Activated CD4-positive, alpha-beta T cell treated with anti-CD3 and anti-CD28 coated beads, Interleukin-2, amount 50 U/mL, for 48 hours (primary cell): ENCODE measurements at places on chromosomes 7 and 10.

DNA sequence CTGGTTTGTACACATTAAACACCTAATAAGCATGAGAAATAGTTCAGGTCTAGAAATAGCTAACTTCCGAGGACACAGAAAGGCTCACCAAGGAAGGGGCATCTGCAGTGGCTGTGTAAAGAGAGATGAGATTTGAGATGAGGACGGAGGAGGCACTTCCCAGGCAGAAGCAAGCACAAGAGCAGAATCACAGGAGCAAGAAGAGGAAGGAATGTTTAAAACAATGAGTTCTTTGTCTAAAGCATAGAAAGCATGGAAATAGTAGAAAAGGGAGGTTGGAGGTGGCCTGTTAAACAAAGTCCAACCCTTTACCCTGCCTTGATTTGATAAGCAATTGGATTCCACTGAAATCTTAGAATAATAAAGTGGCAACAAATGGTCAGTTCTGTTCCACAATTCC, 11.6 kb upstream of the PON3 start:
- DNase-seq, result no peak

DNA sequence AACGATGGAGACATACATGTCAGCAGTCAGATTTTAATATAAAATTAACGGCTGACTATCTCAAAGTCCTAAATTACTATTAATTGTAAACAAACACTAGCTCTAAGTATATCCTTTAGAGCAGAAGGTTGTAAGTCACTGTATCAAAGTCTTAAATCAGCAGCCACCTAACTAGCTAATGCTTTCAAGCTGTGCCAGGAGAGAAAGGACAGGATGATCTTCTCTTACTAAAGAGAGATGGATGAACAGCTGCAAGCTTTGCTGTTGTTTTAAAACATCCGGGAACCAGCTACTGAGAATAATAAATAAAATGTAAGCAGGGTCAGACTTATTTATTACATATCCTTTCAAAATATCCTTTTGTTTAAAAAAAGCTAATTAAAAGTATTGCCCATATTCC, 24.0 kb upstream of the ABLIM1 start:
- no peak for DNase-seq

- DNase-seq, result no peak
Measured at GRCh38 chr10:3421537-3422257, 249.1 kb upstream of the PITRM1 start.

- no peak for DNase-seq
Measured at GRCh38 chr10:125811251-125811650, 11.8 kb downstream of the UROS start.

DNA sequence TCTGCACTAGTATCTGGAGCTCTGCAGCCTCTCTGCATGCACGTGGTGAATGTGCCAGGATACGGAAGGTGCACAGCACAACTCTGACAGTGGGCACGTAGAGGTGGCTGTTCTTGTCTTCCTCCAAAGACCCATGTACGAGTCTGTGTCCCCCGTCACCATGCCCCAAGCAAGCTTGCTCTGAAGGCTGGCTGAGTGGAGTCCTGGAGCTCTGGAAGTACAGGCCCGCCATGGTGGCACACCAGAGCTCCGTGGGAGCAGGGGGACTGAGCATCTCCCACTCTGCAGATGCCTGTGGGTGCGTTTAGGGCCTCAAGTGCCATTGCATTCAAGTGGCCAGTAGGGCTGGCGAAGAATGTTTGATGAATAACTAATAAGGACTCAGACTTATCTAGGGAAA, 17.1 kb downstream of the BCCIP start:
- no peak for DNase-seq

DNA sequence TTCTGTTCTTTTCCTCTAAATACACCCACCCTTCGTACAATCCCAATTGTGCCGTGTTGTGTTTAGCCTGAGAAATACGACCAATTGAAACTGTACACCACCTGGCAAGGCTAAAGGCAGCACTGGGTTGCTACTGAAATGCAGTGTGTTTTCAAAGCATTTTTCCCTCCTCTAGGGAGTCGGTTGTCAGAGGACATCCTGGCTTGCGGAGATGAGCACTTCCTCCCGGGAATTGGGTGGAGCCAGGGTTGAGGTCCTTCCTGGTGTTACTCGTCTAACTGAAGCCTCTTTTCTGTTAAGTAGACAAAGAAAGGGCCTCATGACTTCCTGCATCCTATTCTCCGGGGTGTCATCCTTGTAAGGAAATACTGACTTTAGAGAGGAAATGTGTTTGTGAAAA, 133.5 kb downstream of the MTPAP start:
- no peak for DNase-seq
